Cortex of kidney (tissue), 1 donor: ENCODE measurements at places on chromosomes 12 and 14.

DNA sequence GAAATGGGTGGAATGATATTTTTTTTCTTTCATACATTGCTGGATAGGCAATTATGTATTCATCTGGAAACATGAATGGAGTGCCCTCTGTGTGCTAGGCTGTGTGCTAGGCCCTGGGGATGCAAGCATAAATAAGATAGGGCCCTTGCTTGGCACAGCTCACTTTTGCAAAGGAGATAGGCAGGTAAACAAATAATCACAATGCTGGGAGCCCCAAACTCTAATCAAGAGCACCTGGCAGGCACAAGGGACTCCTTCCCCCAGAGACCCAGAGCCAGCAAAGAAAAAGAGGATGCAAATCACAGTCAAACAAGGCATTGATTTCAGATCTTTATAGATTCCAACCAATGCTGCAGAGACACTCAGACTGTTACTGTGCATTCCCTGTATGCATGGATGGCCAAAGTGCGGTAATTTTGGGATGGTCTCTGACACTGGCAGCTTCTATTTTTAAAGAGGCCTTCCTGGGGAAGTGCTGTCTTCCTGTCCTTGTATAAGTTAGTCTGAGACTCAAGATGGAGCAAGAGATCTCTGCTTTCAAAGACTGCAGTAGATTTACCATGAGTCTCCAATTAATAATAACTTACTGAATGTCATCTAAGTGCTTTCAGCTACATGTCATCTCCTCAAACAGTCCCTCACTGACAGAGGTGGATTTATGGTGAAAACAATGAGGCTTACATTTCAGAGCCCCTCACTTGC is 45.1 kb upstream of the CPM start:
- DNase-seq: no peak

GRCh38 chr12:29695026-29695425 is 88.7 kb downstream of the TMTC1 start:
- no peak for DNase-seq

DNA sequence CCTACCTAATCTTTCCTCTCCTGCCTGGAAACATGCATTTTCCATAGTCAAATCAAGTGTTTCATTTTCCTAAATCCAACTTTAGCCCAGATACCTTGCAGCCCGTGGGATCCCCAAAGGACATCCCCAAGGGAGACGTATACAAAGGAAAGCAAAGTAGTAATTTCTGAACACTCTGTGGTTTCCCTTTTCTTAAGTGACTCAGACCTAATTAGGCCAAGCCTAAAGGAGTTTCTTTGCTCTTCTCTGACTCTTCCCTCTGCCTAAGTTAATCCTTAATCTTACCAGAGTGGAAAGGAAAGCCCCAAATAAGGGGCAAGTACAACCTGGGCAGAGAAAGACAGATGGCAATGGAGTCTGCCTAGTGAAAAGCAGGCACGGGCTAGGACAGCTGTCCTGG is 250.3 kb downstream of the SPTSSA start:
- no peak for DNase-seq

- DNase-seq: no peak
Measured at GRCh38 chr12:87140262-87140661, 884.1 kb upstream of the MGAT4C start.

DNA sequence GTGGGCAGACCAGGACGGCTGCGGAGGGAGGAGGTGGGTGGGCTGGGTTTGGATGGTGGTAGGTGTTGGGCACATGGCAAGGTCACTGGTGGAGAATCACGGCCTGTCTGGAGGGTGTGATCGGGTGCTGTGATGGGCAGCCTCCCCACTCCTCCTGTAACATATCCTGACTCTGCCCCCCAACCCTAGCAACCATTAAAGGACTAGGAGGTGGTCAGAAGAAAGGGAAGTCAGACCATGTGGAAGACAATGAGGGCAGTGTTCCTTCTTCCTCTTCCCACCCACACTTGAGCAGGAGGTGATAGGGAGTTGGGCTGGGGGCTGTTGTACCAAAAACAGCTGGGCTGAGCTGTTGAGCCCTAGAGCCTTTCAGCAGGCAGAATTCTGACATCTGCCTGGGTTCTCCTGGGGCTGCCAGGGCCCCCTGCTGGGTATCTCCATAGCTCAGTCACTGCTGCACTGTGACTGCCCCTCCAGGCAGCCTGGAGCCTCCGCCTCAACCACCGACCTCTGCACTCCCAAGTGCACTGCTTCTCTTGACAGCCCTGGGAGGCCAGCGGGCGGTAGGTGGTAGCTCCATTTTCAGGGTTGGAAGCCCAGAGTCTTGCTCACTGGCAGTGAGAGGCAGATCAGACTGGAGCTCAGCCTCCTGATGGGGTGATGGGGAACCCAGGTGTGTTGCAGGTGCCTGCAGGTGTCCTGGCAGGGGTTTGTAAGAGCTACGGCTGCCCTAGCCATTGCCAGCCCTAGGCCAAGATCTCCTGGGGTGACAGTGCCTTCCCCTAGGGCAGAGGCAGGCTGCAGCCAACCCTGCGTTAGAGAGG is 15.4 kb downstream of the VASH1 start:
- DNase-seq: no peak

GRCh38 chr12:31008241-31008761 is 65.4 kb upstream of the DDX11 start:
- no peak for DNase-seq

DNA sequence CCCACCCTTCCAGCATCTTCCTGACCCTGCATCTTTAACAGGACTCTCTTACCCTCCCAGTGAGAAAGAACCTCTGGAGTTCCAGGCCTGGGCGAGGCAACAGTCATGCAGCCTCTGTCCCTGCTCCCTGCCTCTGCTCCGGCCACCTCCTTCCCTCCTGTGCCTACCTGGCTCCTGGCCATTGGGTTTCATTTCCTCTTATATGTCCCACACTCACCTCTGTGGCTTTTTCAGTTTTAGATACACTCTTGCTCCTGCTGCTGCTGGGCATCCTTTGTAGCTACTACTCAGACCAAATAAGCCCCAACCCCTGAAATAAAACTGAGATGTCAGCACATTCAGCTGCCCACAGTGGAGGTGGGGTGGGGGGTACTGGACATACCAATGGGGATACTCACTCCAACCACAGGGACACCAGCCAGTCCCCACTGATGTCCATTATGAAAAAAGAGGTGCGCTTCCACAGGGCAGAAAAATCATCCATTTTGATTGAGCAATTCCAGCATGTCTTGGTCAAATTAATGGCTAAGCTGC is 99.1 kb upstream of the NRXN3 start:
- no peak for DNase-seq

GRCh38 chr14:31194095-31194494 is 13.5 kb downstream of the HECTD1 start:
- no peak for DNase-seq

- DNase-seq: no peak
Measured at GRCh38 chr14:77241955-77242354, 29.1 kb downstream of the NGB start.

DNA sequence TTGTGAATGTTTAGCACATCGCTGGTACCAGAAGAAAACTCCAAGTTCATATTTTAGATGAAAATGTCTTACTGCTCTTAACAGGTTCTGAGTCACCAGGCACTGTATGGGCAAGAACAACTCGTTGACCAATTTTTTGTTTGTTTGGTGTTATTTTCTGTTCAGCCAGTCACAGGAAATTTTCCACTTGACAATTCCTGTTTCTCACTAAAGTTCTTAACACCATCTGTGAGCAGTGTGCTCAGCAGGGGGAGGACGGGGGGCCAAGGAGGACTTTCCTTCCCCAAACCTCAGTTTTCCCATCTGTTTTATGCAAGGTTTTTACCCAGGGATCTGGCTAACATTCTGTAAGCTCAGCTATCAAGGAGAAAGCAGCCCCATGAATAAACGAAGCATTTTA is 3.0 kb downstream of the NUAK1 start:
- no peak for DNase-seq

DNA sequence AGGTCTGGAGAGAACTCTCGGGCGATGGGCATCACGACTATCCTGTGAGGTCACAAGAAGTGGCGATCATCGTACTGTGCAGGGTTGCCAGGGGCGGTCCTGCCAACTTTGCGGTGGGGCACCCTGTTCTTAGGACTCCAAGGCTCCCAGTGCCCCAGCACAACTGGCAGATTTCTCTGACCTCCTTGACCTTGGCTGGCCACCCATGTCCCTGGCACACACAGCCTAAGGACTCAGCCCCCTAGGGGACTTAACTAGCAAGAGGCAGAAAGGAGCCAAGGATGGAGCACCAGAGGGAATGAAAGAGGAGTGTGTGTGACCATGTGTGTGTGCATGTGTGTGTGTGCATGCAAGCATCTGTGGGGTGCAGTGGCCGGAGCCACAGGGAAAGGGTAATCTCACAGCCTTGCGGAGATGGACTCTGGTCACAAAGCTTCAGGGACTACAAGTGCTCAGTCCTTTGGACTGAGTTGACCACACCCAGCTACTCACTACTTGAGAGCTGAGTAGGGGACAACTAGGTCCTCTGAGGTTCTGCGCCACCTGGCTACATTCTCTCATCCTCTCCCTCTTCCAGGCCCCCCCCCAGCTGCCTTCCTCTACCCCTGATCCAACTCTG is 13.7 kb downstream of the SLC48A1 start:
- DNase-seq: no peak
